ENCODE measurements at places on chromosomes 3 and 15.

- no peak for DNase-seq
These were observed 23.8 kb downstream of the NTRK3 start for GRCh38 chr15:88232771-88233201.

- no peak for DNase-seq
These were observed 25.4 kb upstream of the SLC25A26 start for GRCh38 chr3:66195347-66195783.

GRCh38 chr3:126748701-126749546 is 44.9 kb downstream of the CHCHD6 start:
- DNase-seq, result no peak

DNA sequence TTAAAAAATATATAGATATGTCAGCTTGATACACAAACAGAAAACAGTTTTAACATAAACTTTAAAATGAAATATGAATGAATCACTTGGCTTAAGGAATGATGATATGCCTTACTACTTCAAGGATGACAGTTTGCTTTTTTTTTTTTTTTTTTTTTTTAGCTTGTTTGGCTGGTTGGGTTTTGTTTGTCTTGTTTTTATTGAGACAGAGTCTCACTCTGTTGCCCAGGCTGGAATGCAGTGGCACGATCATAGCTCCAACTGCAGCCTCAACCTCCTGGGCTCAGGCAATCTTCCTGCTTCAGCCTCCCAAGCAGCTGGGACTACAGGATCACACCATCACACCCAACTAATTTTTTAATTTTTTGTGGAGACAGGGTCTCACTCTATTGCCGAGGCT is 14.5 kb downstream of the LRRC2 start:
- no peak for DNase-seq

DNA sequence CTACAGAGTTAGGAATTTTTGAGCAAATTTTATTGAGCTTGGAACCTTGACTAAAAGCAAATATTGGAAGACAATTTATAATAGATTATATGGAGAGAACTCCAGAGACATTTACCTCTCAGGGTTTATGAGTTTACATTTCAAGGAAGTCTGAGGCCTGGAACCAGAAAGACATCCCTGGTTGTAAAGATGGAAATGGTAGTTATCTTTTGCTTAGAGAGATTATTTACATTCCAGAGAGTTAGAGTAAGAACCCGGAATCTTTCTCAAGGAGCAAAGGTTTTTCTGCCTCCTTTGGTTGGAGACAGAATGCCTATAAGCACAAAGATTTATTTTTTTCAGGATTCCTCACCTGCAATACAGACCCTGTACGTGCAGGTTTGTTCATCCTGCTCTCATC is 458.1 kb downstream of the TBL1XR1 start:
- no peak for DNase-seq

- no peak for DNase-seq
These were observed 58.6 kb upstream of the LMOD3 start for GRCh38 chr3:69180869-69181591.

DNA sequence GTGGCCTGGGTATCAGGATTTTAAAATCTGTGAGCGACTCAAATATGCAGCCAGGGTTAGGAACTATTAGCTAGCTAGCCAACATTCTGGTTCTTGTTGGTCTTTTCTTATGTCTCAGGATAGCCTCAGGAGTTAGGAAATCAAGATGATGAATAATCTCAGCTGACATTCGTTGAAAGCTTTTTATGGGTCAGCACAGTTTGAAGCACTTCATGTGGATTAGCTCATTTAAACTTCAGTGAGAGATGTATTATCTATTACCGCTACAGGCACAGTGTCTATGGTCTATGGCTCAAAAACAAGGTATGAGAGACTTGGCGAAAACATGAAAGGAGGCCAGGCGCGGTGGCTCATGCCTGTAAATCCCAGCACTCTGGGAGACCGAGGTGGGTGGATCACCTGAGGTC is 187.5 kb upstream of the THRB start:
- no peak for DNase-seq

DNA sequence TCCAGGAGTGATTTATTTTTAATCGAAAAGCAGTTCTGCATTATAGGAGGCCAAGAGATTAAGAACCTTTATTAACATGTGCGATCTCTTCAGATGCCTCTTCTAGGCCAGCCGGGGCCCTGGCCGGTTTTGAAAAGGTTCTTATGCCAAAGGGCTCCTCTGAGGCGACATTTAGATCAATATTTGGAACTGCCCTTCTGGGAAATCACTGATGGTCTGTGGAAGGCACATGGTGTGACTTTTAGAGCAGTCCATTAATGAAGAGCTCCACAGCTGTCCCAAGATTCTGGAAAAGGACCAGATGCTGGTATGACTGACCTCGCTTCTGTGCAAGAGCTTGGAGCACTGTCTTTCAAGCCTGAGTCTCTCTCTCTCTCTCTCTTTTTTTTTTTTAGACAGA is 19.7 kb downstream of the MGLL start:
- DNase-seq, result no peak

- DNase-seq, result no peak
These were observed 4.0 kb downstream of the FMN1 start for GRCh38 chr15:33190539-33190938.

DNA sequence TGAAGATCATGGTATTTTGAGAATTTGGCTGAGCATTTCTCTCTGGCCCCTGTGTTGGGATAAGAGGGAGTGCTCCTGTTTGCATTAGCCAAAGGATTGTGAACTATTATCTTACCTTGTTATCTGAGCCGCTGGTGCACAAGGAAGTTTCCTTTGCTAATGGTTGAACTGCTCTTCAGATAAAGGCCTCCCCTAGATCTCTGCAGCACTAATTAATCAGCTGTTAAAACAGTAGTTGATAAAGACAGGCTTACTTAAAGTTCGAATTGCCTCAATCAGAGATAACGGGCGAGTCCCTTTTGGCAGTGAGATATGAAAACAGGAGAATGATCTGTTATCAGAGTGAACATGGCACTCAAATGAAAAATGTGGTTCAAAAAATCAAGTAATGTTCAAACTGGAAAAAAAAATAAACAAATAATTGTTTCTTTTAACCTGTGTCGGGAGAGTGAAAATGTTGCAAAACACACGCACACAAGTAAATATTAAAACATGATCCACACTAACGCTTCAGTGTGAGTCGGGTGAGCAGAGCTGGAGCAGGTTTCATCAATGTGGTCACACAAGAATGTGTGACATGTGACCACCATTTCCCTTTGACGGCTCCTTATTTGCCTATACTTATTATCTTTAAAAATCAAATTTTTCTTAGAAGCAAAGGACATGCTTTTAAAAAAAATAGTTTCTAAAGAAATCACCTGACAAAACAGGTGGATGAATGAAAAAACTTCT is 469.1 kb downstream of the SOX2 start:
- no peak for DNase-seq

- no peak for DNase-seq
These were observed 843.6 kb upstream of the ALCAM start for GRCh38 chr3:104523136-104523535.

GRCh38 chr15:85582131-85583079 is 202.0 kb downstream of the AKAP13 start:
- peak; percentile 37 for DNase-seq

- DNase-seq, result no peak
These were observed 694 bp upstream of the EEFSEC start for GRCh38 chr3:128152419-128153155.

GRCh38 chr3:78799681-78800080 is 968.1 kb downstream of the ROBO1 start:
- DNase-seq, result no peak

GRCh38 chr3:43627360-43627759 is 5.5 kb upstream of the ANO10 start:
- no peak for DNase-seq

DNA sequence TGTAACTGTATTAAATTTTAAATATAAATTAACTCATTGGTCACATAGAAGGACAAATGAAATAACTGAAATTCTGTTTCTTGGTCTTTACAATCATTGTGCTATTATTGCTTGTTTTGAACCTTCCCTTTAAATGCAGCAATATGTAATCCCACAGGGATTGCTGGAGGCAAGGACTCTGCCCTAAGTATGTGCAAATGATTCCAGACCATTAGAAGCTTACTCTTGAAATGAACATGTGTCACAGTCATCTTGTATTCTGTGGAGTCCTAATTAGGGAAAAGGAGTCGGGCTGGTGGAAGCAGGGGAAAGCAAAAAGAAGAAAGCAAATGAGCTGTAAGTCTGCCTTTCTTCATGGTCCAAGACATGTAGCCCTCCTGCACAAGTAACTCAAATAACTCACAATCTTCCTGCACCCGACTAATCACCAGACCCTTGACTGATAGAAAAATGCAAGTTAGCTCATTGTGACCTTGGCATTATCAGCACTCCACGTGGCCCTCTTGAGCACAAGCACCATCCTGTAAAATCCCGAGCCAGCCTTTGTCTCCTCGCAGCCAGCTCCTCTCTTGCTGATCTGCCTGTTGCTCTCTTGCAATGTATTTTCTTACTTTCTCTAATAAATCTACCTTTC is 2.3 kb upstream of the TMPRSS7 start:
- DNase-seq, result no peak

GRCh38 chr3:172148241-172148640 is 108.9 kb downstream of the FNDC3B start:
- DNase-seq, result no peak

DNA sequence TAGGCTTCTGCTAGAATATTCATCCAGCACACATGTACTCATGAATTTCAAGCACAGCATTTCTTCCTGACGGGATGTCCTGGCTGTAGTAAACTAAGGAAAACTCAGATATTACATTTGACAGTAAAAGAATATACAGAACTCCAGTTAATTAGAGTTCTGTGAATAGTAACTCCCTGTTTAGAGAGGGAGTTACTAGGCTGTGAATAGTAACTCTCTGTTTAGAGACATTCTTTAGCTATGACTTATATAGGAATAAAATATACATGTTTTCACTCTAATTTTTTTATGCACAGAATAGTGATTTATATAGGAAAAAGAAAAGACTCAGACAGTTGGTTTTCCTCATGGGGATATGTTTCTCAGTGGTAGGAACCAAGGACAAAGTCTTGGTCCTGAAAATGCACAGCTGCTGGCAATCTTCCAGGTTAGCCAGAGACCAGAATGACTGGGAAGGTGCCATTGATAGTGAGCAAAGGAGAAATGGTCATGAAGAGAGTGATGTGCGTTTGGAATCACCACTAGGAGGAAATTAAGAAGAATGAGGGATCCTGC is 480.7 kb upstream of the THBS1 start:
- DNase-seq, result no peak

DNA sequence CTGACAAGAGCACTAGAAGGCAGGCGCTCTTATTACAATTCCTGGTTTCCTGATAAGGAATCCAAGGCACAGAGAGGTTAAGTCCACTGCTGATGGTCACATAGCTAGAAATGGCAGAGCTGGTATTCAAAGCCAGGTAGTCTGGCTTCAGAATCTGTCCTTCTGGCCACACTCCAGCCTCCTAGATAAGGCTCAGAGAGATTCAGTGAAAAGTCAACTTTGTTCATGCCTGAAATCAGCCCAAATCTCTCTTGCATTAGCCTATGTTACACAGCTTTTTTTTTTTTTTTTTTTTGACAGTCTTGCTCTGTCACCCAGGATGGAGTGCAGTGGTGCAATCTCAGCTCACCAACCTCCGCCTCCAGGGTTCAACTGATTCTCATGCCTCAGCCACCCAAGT is 21.1 kb upstream of the CMTM8 start:
- DNase-seq, result no peak

- DNase-seq, result no peak
These were observed 390.4 kb downstream of the MCTP2 start for GRCh38 chr15:94621736-94622135.

- DNase-seq, result no peak
These were observed 38.2 kb upstream of the FAM3D start for GRCh38 chr3:58704745-58705144.

DNA sequence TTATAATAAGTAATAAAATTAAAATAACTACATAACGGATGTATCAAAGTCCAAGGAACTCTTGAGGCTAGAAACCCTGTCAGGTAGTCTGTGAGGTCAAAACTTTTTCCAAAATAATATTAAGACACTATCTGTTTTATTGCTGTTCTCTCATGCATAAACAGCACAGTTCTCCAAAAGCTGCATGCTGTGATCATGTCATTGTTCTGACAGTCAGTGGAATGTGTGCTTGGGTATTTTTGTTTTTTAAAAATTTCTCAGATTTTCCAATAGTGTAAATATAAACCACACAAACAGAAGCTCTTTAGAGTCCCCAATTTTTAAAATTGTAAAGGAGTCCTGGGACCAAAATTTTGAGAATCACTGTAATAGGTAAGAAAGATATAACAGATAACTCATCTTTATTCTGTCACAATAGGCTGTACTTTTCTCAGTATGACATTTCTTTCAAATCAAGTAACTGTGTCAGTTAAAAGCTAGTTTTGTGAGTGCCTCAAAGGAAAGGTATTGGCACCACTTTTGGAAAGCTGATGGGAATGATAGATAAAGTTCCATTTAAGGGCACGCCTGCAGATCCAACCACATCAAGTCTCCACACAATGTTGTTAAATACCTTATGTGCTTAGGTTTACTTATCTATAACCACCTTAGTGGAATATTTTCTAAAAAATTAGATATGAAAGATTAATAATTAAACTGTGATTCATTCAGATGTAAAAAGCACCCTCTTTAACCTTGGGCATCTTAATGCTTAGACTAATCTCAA is 49.3 kb downstream of the CEP152 start:
- no peak for DNase-seq

- DNase-seq, result no peak
These were observed 71.2 kb upstream of the SOX14 start for GRCh38 chr3:137692803-137693431.

DNA sequence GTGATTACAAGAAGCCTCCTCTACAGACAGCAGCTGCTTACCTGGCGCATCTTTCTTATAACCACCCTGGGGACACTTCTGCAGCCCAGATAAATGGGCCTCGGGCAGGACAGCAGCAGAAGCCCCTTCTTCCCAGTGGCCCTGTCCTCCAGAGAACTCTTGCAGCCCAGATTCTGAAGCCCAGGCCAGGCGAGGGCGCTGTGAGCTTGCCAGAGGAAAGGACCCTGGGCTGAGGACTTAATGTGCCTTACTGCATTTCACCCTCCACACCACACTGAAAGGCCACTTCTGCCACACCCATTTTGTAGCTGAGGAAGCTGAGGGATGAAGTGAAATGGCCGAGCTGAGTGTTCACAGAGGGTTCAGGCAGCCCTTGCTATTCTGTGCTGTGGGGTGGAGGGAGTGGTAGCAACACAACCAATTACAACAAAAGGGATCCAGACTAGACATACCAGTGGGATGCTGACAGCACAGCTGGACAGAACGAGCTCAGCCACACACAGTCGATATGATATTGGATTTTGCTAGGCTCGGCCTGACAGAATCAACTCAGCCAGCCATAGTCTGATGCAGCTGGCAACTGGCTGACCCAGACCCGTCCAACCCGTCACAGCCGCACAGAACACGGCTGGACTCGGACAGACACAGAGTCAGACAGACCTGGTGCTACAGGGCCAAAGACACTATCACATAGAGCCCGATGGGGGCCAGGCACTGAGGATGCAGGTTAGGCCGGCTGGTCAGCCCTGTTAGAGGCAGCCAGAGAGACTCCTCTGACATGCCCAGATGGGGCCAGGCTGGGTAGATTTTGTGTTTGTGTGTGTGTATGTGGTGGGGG is 7.3 kb downstream of the ACOX2 start:
- DNase-seq, result no peak

- no peak for DNase-seq
These were observed 425.6 kb upstream of the NECTIN3 start for GRCh38 chr3:110646055-110646454.

Measured in activated T-helper 9 cell treated with anti-CD3 and anti-CD28 coated beads, Interleukin-2, amount 50 U/mL, for 16 hours (primary cell).